ENCODE measurements at places on chromosomes 3 and 15.
A peak's percentile ranks its signal among the peaks of the same experiment; 100 is the strongest.

- no peak for DNase-seq
Measured at GRCh38 chr3:108293858-108294257, 2.5 kb upstream of the HHLA2 start.

DNA sequence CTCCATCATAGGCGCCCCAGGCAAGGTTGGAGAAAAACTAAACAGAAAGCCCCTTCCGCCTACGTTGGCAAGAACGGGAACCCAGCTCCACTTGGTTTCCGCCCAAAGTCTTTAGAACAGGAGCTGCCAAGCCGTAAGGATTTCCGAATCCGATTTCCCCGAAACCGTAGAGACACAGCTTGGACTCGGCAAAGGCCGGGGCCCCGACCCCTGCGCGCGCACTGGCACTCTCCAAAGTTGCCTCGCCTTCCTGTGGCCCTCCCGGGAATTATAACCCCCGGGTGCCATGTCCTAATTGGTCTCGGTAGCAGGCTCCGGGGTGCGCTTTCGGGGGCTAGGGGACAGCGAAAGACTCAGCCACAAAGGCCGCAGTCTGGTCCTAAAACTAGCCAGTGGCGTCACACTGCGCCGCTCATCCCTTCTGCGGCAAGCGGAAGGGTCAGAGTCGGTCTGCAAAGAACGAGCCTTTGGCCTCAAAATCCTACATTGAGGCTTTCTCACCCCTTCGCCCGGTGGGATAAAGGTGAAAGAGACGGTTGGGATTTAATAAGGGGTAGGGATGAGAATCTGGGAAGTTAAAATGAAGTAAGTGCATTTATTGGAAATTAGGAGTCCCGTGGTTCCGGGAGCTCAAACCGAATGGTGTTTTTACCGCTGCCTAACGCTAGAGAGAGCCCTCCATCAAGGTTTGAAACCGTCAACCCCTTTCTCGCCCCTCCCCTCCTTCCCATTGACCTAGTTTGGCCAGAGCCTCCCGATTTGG is 6.8 kb downstream of the BCL6 start:
- DNase-seq = peak; percentile 84

DNA sequence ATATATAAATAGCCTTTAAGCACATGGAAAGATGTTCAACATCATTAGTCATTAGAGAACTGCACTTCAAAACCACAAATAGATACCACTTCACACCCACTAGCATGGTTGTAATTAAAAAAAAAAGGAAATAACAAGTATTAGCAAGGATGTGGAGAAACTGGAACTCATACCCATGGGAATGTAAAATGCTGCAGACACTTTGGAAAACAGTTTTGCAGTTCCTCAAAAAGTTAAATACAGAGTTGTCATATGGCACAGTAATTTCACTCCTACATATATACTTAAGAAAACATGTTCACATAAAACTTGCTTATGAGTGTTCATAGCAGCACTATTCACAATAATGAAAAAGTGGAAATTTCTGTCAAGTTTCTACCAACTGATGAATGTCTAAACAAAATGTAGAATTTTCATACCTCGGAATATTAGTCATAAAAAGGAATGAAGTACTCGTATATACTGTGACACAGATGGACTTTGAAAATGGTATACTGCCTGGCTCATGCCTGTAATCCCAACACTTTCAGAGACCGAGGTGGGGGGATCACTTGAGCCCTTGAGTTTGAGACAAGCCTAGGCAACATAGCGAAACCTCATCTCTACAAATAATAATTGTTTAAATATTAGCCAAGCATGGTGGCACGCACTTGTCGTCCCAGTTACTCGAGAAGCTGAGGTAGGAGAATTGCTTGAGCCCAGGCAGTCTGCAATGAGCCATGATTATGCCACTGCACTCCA is 28.1 kb downstream of the BCL2A1 start:
- peak; percentile 60 for DNase-seq

DNA sequence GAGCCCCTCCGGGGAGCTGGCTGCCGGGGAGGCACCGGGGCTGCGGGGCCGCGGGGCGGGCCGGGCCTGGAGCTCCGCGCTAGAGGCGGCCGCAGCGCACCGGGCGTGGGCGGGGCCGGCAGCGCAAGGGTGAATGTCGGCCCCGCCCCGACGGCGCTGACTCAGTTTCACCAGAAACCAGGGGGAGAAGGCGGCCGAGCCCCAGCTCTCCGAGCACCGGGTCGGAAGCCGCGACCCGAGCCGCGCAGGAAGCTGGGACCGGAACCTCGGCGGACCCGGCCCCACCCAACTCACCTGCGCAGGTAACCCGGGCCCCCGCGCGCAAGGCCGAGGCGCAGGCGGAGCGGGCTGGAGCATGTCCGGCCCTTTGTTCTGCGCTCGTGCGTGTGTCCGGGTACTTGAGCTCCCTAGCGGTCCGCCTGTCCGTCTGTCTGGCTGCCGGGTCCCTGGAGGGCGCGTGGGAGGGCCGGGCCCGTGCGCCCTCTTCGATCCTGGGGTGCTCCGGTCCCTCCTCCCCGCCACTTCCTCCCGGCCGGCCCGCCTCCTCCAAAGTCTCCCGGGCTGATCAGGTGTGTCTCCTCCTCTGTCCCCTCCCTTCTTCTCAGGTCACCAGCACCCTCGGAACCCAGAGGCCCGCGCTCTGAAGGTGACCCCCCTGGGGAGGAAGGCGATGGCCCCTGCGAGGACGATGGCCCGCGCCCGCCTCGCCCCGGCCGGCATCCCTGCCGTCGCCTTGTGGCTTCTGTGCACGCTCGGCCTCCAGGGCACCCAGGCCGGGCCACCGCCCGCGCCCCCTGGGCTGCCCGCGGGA is at the start of gene SPINT1:
SPINT1 (plus strand) TSS at position 164 of the 811 bp plus-strand sequence; CDS start at position 671, 507 bp downstream.
- DNase-seq = no peak

DNA sequence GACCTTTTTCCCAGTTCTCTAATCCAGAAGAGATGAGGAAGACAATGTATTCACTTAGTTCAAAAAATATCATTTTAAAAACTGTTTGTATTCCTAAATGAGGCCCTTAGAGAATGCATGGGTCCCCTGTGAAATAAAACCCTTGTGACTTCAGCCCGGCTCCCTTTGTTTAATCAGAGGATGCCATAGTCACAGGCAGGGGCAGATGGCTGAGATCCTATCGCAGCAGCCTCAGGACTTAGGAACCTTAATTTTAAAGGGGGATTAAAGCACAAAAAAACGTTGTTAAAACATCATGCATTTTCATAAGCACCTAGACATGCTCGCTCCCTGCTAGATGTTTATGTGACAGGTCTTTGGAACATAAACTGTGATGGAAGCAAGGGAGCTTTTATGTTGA is 176.6 kb downstream of the IL20RB start:
- DNase-seq = no peak

GRCh38 chr15:50556642-50557371 is 10.3 kb upstream of the USP50 start:
- no peak for DNase-seq

DNA sequence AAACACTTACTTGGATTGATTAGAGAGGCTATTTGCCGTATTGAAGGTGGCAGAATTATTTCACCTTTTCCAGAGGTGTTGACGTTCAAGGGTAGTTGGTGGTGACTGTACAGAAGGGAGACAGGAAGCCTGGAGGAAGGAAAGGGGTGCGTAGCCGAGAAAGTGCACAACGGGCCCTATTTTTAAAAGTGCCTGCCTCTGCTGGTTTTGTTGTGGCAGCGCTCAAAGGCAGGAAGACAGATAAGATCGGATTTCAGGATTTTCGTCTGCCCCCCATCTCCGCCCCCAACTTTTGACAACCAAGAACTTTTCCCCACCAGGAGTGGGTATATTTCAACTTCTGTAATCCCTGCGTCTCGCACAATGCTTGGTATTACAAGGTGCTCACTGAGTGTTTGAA is 38.5 kb downstream of the SMAD3 start:
- no peak for DNase-seq

GRCh38 chr3:124986192-124987143 is 51.9 kb upstream of the MUC13 start:
- DNase-seq = peak; percentile 88

GRCh38 chr3:22113453-22113852 is 362.4 kb upstream of the ZNF385D start:
- no peak for DNase-seq

DNA sequence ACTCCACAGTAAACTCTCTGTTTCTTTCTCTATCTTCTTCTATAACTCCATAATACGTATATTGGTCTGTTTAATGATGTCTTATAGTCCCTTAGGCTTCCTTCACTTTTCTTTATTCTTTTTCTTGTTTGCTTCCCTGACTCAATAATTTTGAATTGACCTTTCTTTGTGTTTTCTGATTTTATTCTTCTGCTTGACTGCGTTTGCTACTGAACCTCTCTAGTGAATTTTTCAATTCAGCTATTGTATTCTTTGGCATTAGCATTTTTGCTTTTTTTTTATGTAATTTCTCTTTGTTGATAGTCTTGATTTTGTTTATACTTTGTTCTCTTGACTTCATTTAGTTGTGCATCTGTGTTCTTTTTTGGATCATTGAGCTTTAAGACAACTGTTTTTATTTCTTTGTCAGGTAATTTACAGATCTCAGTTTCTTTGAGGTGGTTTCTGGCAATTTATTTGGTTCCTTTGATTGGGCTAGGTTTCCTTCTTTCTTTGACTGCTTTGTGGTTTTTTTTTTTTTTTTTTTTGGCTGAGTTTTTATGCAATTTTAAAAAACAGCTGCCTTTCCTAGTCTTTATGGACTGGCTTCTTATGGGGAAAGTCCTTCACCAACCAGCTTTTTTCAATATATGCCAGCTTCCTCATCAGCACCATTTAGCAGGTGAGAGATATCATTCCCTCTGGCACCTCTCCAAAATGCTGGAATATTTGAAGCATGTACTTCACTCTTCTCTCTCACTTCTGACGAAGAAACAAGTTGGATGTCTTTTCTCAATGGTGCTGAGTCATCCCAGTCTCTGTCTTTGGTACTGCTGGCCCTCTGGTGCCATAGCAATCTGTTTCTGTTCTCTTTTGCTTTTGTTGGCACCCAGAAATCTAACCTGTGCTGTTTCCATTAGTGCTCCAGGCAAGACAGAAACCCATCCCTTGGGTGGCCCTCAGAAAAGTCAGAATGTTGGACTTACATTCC is 17.6 kb downstream of the RSRC1 start:
- DNase-seq = no peak

GRCh38 chr3:100706365-100706764 is 2.9 kb upstream of the TFG start:
- no peak for DNase-seq

- peak; percentile 87 for DNase-seq
Measured at GRCh38 chr15:88890495-88890894, 4.8 kb downstream of the HAPLN3 start.

GRCh38 chr3:159174715-159175692 is 373.1 kb downstream of the MFSD1 start:
- peak; percentile 46 for DNase-seq

- DNase-seq = peak; percentile 70
Measured at GRCh38 chr15:85785887-85786780, 8.6 kb downstream of the KLHL25 start.

GRCh38 chr3:56928379-56929068 is 126.8 kb upstream of the ARHGEF3 start:
- DNase-seq = peak; percentile 23

DNA sequence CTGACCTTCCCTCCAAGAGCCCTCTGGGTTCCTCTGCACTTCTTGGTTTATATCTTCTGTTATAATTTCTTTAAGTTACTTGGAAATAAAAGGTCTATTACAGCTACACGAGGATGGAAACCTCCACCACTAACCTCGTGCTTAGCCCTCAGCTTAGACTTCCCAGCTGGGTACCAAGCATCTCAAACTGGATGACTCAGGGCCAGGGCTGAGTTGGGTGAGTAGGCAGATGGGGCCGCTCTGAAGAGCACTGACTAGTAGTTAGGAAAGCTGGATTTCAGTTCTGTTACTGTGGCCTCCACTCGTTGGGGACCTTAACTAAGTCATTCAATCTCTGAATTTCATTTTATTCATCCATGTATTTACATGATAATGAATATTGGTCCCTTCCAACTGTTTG is 1036.6 kb downstream of the IGSF11 start:
- DNase-seq = no peak

DNA sequence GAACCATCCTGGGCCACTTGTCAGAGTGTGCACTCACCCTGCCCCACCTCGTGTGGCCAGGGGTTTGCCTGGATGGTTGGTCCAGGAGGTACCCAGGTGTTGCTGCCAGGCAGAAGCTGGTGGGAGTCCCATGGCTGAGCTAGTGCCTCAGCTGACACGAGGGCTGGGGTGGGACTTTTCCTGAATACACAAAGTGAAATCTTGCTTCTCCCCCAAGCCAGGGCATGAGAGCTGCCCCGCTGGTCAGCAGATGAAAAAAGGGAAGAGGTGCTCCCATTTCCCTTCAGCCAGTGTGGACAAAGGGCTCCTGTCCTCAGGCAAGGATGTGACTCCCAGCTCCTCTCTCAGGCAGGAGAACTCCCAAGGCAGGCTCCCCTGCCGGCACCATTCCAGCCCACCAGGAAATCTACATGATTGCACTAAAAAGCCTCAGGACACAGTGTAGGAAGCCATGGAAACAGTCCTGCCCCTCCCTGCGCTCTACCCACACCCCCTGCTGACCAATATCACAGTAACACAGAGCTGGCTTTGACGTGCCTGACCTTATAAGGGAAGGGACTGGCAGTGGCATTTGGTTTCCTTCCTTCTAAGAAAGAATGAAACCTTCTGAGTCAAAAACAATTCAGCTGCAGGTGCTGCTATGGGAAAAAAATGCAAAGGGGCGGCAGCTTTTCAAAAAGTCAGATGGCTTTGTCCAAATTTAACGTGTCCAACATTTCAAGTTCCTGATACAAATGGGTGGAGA is 33.9 kb downstream of the MYO5C start:
- peak; percentile 94 for DNase-seq

GRCh38 chr3:37627951-37628620 is 233.6 kb upstream of the CTDSPL start:
- no peak for DNase-seq

DNA sequence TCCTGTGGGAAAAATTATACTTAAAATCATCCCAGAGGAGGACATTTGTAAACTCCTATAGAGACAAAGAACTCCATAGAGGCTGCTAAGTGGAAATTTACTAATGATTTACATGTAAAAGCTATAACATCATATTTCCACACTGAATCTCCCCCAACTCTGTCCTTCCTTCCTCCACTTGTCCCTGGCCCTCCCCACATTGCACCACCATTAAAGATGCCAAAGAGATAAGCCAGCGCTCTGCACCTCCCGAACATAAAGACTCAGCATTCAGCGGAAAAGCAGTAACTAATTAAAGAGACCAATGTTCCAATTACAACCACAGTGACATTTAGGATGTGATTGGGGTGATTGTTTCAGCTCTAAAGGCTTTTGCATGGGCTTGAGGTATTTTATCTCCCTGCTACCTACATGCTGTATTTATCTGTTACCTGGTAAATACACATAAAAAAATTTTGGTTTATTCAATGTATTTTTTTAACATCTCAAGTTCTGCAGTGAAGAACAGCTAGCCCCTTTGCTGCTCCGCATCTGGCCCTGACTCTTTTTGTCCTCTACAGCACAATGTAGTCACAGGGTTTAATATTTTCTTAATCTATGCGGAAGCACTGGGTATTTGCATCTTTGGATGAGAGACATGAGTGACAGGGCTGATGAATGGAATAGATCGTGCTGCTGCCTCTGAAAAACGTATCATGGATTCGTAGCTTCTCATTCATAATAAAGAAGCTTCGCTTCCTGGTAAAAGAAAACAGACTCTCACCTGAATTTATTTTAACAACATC is 35.3 kb upstream of the B3GNT5 start:
- DNase-seq = no peak

GRCh38 chr15:65032801-65033537 is 3.5 kb upstream of the MTFMT start:
- DNase-seq = peak; percentile 82

- no peak for DNase-seq
Measured at GRCh38 chr3:195109098-195109657, 161.8 kb downstream of the XXYLT1 start.

Measured in renal cortical epithelial cell (primary cell).